Renal cortical epithelial cell (primary cell): ENCODE measurements at places on chromosomes 7 and 10.

GRCh38 chr10:118843647-118844265 is 89.0 kb upstream of the CACUL1 start:
- no peak for DNase-seq

- no peak for DNase-seq
These were observed 41.0 kb upstream of the MRPS16 start for GRCh38 chr10:73293461-73293860.

GRCh38 chr10:59865101-59865500 is 41.3 kb downstream of the CCDC6 start:
- peak; percentile 71 for DNase-seq

DNA sequence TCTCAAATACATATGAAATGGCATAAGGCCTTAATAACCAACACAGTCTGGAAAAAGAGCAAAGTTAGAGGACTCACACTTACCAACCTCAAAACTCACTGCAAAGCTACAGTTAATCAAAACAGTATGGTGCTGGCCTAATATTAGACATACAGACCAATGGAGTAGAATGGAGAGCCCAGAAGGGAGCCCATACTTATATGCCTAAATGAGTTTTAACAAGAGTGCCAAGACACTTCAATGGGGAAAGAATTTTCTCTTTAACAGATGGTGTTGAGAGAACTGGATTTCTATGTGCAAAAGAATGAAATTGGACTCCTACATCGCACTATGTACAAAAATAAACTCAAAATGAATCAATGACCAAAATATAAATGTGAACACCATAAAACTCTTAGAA is 522.6 kb downstream of the AUTS2 start:
- no peak for DNase-seq

DNA sequence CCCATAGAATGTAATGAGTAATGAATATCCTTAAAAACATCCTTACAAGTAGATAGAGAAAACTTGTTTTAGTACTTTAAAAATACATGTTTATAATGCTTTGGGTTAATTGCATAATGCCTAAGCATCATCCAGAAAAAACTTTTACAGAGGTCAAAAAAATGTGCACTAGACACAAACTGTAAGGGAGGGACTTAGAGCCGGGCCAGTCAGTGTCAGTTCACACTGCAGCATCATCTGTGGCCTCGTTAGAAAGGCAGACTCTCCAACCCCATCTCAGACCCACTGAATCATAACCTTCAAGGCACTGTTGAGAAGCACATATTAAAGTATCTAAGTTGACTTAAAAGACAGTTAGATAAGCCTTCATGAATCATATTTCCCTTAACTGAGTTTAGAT is 230.1 kb upstream of the PRPS1L1 start:
- DNase-seq, result no peak

GRCh38 chr7:34839645-34840044 is 181.6 kb downstream of the NPSR1 start:
- no peak for DNase-seq

DNA sequence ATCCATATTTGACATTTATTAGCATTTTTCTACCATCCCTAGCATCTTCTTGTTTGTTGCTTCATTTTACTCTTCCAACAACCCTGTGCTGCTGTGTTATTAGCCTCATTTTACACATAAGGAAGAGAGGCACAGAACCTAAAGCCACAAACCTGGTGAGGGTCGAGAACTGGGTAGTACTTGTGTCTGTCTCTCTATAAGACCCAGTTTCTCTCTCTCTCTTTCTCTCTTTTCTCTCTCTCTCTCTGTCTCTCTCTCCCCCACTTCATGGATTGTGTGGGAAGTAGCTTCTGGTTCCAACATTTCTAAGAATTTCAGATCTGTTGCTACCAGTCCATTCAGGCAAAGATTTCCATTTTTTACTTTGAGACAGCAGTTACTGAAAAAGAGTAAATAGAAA is 1.4 kb upstream of the FRA10AC1 start:
- no peak for DNase-seq

DNA sequence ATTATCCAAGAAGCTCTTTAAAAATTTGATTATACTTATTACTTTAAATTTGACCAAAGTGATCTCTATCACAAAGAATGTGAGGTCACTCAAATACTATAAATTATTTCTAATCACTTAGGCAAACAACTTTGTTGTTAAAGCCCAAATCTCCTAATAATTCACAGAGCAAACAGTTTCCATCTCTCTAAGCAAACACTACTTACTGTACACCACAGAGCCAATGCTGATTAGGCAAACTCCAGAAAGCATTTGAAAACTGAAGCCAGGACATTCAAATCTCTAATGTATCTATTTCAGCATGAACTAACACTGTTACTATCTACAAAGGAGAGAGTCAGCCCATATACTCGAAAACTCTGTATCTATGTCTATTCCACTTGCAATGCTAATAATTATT is 107.1 kb downstream of the RNF32 start:
- DNase-seq, result no peak

- peak; percentile 27 for DNase-seq
These were observed 34.8 kb downstream of the SEMA3E start for GRCh38 chr7:83614112-83614511.

GRCh38 chr10:103127241-103127640 is 65.8 kb downstream of the NT5C2 start:
- DNase-seq, result no peak

- peak; percentile 52 for DNase-seq
These were observed 211.6 kb upstream of the MBL2 start for GRCh38 chr10:52984169-52984568.

DNA sequence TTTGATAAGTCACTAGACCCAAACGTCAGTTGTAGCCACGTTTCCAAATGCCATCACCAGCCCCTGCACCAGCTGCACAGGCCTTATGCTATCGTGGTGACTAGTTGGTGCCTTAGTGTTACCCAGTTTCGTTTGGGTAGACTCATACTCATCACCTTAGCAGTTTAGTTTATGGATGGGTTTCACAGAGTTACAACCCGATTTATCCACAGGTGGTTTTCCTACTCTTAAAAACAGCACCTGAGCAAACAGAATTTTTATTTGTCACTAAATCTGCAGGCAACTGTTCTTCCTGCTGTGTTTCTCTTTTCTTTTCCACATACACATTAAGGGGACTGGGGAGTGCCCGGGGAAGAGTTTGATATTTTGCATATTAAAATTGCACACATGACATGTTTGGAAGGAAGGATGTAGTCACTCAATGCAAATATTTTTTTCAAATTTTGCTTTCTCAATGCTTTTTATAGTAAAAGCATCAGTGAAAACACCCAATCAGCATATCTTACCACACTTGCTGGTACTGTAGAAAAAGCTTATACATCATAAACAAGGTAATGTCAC is 41.6 kb downstream of the PDSS1 start:
- DNase-seq, result no peak

GRCh38 chr10:77840636-77841035 is 85.9 kb downstream of the DLG5 start:
- no peak for DNase-seq

DNA sequence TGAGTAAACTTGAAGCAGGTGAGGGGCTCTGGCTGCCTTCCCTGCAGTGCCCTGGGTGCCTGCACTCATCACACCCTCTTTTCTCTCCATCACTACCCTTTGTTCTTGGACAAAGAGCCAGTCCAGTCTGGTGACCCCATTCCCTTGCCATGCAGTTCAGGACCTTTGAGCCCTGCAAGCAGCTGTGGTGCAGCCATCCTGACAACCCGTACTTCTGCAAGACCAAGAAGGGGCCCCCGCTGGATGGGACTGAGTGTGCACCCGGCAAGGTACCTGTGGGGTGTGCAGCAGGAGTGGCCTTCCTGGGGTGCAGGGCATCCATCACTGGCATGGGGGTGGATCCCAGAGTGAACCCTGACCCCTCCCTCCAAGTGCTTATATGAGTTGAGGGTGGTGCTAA is 48.7 kb downstream of the TBATA start:
- DNase-seq, result no peak

DNA sequence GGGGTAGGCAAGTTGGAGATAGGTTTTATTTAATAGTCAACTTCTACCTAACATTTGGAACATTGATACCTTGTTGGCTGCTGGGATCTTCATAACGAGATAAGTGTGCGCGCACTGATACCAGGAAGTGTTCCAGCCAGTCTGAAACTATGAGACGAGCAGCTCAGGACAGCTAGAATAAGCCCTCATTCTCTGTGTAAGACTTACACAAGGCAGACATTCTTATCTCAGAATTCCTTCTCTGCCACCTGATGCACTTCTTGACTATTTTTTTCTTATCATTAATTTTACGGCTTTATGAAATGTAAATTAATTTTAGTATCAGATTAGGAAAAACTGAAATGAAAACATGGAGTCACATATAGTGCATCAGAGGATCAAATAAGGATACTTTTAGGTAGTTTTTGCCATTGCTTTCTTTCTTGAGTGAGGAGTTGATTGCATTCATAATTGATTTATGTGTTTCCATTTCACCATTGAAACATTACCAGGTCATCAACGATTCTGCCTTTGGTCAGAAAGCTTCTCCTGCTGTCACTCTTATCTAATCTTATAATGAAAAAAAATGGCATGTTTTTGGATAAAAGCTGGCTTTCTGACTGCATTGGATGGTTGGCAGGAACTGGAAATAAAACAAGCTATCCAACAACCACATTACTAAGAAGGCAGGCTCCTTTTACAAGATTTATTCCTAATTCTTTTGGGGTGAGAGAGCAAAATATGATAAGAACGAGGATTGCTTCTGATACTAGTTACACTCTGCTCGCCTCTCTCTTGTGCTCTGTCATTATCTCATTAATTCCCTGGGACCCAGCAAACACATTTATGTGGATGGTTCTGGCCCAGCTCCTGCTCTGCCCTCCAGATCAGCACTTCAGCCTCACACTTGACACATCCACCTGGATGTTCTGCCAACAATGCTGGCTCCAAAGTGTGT is 40.4 kb upstream of the ABCB5 start:
- DNase-seq, result no peak

- DNase-seq, result no peak
These were observed 5.9 kb upstream of the HDAC9 start for GRCh38 chr7:18489624-18490023.

GRCh38 chr10:105855791-105856190 is 1214.7 kb downstream of the SORCS3 start:
- peak; percentile 52 for DNase-seq

- no peak for DNase-seq
These were observed 136.1 kb downstream of the PLXNA4 start for GRCh38 chr7:132440151-132440550.

GRCh38 chr10:61662794-61663259 is at the start of gene CABCOCO1:
Gene CABCOCO1 (plus strand): TSS chr10:61662929. CDS start chr10:61662973, 44 bp downstream.
- no peak for DNase-seq

GRCh38 chr10:113552701-113553100 is at the start of gene HABP2:
Gene HABP2 (plus strand): TSS chr10:113553053. CDS start chr10:113553122, 69 bp downstream.
- DNase-seq, result peak; percentile 96

DNA sequence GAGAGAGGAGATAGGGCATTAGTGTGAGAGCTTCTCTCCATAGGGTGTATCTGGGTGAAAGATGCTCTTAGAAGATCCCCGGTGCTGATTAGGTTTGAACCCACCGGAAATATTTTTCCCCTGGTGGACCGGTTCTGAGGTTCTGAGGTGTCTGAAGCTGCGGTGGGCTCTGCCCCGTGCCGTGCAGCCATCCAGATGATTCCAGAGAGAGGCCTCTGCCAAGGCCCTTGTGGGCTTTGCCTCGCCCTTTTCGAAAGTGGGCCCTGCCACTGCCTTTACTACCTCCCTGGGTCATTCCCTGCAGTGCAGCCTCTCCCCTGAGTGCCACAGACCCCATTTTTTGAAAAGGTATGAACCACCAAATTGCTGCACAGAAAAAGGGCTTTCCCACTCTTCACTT is 2.8 kb downstream of the GIMAP8 start:
- no peak for DNase-seq

- peak; percentile 42 for DNase-seq
These were observed 155.8 kb downstream of the MALRD1 start for GRCh38 chr10:19204246-19204917.

DNA sequence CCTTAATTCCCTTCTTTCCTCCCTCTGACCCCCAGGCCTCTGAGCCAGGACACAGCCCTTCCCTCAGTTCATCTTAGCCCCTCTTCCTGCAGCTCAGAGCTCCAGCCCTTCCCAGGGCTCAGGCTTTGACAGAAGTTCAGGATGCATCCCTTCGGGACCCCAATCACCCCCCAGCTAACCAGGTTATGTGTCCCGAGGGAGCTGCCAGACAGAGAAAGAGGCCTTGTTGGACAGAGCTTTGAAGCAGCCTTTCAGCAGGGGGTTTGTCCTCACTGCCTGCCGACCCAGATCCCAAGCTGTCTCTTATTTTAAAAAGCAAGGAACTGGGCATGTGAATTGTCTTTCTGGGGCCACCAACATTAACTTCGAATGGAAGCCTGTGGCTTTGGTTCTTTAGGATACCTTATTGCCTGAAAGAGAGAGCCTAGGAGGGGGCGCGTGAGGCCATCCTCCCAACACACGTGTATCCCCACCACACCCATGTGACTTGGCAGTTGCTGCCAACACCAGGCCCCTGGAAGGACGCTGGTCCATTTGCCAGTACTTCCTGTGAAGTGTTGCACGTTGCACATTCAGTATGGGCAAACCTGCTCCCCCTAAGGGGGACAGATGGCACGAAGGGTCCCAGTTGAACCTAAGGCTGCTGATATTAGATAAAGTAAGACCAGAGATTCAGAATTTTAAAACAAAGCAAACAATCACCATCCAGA is 858 bp downstream of the CCDC136 start:
- DNase-seq, result no peak

DNA sequence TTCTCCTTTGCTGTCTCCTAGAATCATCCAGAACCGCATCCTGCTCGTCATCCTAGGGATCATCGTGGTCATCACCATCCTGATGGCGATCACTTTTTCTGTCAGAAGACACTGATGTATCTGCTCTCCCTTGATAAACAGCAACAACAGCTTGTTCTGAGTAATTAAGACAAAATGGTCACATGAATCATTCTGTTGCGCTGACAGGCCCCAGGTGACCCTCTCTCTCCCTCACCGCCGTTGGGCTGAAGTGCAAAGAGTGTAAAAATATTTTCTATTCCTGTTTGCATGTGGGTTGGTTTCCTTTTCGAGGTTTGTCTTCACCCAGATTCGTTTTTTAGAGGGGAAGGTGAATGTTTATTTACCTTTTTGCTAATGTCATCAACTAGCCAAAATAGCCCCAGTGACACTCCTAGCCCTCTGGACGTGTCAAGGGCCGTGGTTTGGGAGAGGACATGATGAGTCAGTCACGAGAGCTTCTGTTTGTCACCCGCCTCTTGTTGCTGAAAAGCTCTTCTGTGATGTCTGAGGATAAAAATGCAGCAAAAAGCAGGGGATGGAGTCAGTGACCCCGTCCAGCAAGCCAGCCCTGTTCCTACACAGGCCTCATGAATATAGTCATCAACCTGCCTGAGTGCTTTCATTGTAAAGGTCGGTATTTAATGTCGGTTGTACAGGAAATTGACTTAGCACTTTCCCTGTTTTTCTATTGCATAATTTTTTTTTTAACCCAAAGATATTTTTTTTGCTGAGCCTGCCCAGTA is 134.6 kb upstream of the TCF7L2 start:
- peak; percentile 83 for DNase-seq

- peak; percentile 2 for DNase-seq
These were observed 47.6 kb downstream of the SLIT1 start for GRCh38 chr10:97138174-97138573.
